ENCODE measurements at places on chromosomes 6 and 20.
A peak's percentile ranks its signal among the peaks of the same experiment; 100 is the strongest.

- no peak for DNase-seq
Observed at GRCh38 chr6:151012321-151013294, 147.1 kb downstream of the MTHFD1L start.

- no peak for DNase-seq
Observed at GRCh38 chr6:39806278-39806677, 14.1 kb downstream of the DAAM2 start.

- DNase-seq = no peak
Observed at GRCh38 chr6:4916954-4917561, 86.8 kb downstream of the RPP40 start.

DNA sequence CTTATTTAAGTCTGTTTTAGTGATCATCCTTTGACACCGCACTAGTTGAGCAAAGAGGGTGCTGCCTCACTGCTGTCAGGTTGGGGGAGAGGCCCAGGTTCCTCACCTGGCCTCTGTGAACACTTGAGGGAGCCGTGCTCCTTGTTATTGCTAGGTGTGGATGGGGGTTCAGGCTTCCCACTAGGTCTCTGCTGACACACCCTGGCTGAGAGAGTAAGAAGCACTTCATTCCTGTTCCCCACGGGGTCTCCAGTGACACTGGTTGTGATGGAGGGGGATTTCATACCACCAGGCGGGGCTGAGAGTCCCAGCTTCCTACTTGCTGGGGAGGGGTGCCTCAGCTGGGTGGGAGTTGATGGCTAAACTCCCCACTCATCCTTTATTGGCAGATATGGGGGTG is 11.1 kb upstream of the NOTCH4 start:
- DNase-seq = no peak

DNA sequence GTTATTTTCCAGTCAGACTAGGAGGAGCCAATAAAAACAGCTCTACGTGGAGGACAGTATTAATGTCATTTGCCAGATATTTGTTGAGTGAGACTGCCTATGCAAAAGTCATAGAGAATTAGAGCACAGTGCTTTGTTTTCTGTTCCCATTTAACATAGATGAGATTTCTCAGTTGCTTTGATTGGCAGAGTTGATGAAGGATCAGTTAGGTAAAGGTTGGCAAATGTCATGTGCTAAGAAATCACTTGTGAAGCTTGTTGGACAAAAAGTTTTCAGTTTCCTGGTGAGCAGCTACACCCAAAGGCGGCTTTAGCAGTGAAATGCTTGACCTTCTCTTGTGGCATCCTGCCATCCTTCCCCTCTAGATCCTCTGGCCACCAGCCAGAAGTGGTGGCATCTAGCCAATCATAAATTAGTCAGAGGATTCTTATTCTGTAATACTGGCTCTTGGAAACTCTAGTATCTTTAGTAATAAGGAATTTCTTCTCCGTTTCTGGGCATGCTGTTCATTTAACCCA is 37.0 kb downstream of the BCKDHB start:
- no peak for DNase-seq

- no peak for DNase-seq
Observed at GRCh38 chr6:149334201-149334600, 16.7 kb downstream of the TAB2 start.

- no peak for DNase-seq
Observed at GRCh38 chr6:154511791-154512190, 1.3 kb upstream of the CNKSR3 start.

GRCh38 chr6:40077315-40077714 is 143.1 kb upstream of the MOCS1 start:
- DNase-seq = no peak

- no peak for DNase-seq
Observed at GRCh38 chr6:158703111-158703836, 53.4 kb downstream of the SYTL3 start.

GRCh38 chr20:43910564-43910963 is 4.1 kb upstream of the TOX2 start:
- DNase-seq = no peak

- no peak for DNase-seq
Observed at GRCh38 chr20:34343458-34344211, 19.4 kb upstream of the ITCH start.

DNA sequence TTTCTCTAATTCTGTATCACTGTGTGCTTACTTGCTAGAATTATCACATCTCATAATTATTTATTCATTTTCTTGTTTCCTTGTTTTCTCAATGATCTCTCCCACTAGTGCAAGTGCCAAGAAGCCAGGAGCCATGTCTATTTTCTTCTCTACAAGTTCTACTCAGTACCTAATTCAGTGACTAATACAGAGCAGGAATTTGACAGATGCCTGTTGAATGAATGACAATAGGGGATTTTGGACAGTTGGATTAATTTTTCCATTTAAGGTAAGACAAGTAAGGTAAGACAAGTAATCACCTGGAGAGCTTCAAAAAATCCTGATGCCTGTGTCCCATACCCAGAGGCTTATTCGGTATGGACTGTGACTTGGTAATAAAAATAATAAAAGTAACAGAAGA is 81.0 kb downstream of the EDN1 start:
- DNase-seq = no peak

DNA sequence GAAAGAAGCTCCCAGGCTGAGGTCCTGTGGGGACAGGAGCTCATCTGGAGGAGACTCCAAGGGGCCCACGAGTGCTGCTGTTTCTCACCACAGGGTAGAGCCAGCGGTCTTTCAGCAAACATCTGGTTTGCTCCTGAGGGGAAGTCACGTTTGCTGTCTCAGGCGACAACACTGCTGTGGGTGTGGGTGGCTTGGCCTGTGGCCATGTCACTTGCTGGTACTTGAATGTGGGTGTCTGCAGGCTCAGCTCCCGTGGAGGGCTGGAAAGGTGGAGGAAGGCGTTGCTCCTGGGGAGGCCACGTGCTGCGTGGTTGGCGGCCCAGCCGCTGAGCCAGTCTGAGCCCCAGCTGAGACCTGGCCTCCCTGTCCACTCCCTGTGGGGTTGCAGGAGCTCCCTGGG is 52.8 kb upstream of the MPC1 start:
- DNase-seq = peak; percentile 11

- no peak for DNase-seq
Observed at GRCh38 chr20:41316051-41316450, 1.5 kb downstream of the ZHX3 start.

DNA sequence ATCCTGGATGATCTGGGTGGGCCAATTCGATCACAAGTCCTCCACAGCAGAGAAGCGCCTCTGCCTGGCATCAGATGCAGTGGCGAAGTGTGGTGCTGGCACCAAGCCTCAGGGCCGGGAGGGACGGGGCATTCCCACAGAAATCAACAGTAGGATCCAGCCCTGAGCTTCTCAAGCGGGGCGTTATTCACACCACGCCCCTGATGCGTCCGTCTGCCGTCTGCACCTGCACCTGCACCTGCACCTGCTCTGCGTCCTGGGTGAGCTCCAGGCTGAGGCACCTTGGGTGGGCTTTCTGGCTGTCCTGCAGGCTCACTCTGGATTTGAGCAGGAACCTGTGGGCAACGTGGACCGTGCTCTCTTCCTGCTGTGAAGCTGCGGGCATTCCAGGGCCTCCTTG is 13.8 kb upstream of the NTSR1 start:
- no peak for DNase-seq

- no peak for DNase-seq
Observed at GRCh38 chr6:111987295-111987694, 66.6 kb upstream of the CCN6 start.

GRCh38 chr6:157374889-157375443 is 6.0 kb upstream of the ZDHHC14 start:
- DNase-seq = no peak

DNA sequence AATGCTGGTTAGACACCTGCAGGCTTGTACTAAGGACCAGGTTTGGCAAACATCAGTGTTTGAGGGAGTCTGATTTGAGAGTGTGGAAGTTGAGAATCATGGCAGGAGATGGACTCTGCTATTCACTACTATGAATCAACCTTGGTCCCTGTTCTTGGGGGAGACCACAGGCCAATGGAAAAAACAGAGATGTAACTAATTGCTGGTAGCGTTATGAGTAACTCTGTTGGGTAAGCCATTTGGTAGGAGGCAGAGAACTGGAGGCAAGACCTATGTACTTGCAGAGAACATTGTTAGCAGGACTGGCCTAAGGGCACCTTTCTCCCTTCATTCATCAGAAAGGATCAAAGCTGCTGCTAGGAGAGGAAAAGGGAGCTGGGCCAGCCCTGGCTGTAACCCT is 8.3 kb upstream of the WFDC2 start:
- no peak for DNase-seq

DNA sequence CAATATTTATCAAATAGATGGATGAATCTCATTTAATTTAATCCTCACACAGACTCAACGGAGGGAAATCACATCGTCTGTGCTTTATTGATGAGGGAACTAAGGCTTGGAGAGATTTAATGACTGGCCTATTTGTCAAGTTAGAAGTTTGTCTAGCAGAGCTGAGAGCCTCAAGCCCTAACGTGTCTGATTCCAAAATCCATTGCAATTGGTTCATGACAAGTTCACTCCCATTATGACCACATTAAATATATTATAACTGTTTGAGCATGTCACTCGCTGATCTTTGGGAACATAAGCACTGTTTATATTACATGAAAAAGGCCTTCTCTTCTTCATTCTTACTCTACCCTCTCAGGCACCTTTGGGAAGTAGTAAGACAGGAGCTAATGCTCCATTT is 89.4 kb upstream of the SIRPA start:
- DNase-seq = no peak

GRCh38 chr20:36792422-36792821 is 18.9 kb upstream of the DSN1 start:
- DNase-seq = no peak

GRCh38 chr6:134424165-134424797 is 106.4 kb upstream of the SGK1 start:
- DNase-seq = no peak

DNA sequence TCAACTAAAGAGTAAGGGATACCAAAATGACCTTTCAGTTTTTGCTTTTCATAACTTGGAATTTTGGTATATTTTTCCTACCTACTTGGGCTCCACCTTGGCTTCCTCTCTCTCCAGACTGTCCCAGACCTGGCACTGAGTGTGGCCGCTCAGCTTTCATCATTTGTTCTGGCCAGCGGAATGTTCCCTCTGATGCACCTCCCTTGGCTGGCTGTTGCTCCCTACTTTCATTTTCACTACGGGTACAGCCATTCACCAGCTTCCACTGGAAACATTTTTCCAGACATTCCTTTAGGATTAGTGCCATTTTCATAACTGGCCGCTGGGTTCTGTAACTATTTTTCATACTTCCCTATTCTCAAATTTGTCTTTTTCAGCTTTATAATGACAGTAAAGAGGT is 487.4 kb downstream of the TENT5A start:
- DNase-seq = no peak

- no peak for DNase-seq
Observed at GRCh38 chr6:105757512-105758200, 328.5 kb upstream of the PRDM1 start.

DNA sequence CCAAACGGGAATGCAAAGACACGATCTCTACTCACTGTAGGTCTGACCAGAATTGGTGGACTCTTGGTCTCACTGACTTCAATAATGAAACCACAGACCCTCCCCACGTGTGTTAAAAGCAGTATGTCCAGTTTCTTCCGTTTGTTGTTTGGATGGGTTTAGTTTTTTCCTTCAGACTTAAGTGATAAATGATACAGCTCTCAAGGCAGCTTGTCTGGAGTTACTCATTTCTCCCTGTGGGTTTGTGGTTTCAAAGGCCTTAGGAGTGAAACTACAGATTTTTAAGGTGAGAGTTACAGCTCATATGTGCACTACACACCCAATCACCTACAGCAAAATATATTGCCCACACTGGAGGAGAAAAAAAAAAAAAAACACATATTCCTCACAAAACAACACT is 86.7 kb upstream of the STMND1 start:
- peak; percentile 18 for DNase-seq

DNA sequence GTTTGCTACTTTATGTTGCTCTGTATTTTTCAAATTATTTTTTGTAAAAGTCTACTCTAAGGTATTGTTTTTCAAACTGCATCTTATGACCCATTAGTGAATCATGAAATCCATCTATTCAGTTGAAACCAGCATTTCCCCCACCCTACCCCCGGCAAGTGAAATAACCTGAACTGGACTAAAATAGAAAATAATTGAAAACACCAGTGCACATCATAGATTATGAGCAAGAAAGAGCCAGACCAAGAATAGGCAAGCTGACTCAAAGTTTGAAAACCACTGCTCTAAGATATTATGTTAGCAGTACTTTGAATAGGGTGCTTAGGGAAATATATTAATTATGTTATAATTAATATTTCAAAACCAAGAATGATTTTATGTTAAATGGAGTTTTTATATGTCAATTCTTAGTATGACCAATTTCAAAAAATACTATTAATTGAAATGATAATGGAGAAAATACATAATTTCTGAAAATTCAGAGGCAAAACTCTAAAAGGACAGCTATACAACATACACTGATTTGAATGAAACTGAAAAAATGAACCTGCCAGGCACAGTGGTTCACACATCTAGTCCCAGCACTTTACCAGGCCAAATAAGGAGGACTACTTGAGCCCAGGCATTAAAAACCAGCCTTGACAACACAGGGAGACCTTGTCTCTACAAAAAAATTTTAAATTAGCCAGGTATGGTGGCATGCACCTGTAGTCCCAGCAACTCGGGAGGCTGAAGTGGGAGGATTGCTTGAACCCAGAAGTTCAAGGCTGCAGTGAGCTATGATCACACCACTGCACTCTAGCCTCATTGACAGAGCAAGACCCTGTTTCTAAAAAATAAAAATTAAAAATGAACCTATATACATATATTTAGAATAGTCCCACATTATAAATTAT is 112.0 kb downstream of the CDK19 start:
- no peak for DNase-seq

GRCh38 chr20:32535953-32536823 is 48.9 kb downstream of the NOL4L start:
- no peak for DNase-seq

GRCh38 chr20:6764619-6765018 is 2.9 kb upstream of the BMP2 start:
- DNase-seq = no peak

GRCh38 chr20:45032781-45033180 is 66.5 kb downstream of the STK4 start:
- DNase-seq = no peak

GRCh38 chr6:27593861-27594260 is 121.0 kb upstream of the ZNF184 start:
- no peak for DNase-seq

- no peak for DNase-seq
Observed at GRCh38 chr6:116847227-116847626, 18.3 kb upstream of the GPRC6A start.

GRCh38 chr6:137799950-137800568 is 67.0 kb upstream of the TNFAIP3 start:
- DNase-seq = no peak

Measured in stimulated activated CD4-positive, alpha-beta T cell treated with anti-CD3 and anti-CD28 coated beads, Interleukin-4, amount 100 ng/mL, for 48 hours (primary cell).